ENCODE measurements at places on chromosomes 1 and 21.

GRCh38 chr1:34884961-34885360 is 25.4 kb upstream of the SMIM12 start:
- DNase-seq = no peak

DNA sequence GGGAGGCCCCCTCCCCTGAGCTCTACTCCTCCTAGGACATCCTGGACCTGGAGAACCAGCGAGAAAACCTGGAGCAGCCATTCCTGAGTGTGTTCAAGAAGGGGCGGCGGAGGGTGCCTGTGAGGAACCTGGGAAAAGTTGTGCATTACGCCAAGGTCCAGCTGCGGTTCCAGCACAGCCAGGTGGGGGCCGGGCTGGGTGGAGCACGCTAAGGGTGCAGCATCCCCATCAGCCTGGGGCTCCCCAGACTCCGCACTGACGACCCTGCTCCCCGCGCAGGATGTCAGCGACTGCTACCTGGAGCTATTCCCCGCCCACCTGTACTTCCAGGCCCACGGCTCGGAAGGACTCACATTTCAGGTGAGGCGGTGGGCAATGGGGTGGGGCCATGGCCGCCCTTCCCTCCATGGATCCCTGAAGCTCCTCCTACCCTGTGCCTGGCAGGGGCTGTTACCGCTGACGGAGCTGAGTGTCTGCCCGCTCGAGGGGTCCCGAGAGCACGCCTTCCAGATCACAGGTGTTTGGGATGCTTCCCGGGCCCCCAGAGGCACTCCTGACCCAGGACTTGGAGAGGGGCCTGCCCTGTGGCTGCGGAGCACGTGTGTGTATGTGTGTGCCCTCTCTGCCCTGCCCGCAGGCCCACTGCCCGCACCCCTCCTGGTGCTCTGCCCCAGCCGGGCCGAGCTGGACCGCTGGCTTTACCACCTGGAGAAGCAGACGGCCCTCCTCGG is 4.1 kb downstream of the PLEKHN1 start:
- DNase-seq = no peak

- no peak for DNase-seq
These were observed 3.5 kb downstream of the ERVH48-1 start for GRCh38 chr21:42921927-42922326.

GRCh38 chr1:245370905-245371581 is 216.3 kb downstream of the KIF26B start:
- DNase-seq = no peak

GRCh38 chr1:154186177-154186576 is 5.7 kb downstream of the TPM3 start:
- DNase-seq = no peak

GRCh38 chr1:94009304-94009703 is 100.1 kb upstream of the GCLM start:
- no peak for DNase-seq

- DNase-seq = no peak
These were observed 47.0 kb upstream of the BACE2 start for GRCh38 chr21:41120997-41121396.

DNA sequence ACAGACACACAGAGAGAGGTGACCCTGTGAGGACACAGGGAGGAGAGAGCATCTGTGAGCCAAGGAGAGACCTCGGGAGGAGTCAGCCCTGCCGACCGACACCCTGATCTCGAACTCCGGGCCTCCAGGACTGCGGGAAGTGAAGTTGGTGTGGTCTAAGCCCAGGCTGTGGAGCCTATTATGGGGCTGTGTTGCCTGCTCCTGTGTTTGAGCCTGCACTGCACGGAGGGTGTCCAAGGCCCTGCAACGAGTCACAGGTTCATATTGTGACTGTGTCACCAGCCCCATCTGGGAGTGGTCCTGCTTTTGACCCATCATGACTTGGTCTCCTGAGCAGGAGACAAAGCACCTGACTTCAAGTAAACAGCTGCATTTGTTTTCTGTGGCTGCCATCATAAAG is 186.0 kb upstream of the AJAP1 start:
- no peak for DNase-seq

DNA sequence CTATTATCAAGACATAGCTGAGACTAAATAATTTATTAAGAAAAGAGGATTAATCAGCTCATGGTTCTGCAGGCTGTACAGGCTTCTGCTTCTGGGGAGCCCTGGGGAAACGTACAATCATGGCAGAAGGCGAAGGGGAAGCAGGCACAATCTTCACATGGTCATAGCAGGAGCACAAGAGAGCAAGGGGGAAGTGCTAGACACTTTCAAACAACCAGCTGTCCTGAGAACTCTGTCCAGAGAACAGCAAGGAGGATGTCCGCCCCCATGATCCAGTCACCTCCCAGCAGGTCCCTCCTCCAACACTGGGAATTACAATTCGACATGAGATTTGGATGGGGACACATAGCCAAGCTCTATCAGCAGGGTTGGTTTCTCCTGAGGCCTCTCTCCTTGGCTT is 10.3 kb upstream of the SLC45A1 start:
- no peak for DNase-seq

DNA sequence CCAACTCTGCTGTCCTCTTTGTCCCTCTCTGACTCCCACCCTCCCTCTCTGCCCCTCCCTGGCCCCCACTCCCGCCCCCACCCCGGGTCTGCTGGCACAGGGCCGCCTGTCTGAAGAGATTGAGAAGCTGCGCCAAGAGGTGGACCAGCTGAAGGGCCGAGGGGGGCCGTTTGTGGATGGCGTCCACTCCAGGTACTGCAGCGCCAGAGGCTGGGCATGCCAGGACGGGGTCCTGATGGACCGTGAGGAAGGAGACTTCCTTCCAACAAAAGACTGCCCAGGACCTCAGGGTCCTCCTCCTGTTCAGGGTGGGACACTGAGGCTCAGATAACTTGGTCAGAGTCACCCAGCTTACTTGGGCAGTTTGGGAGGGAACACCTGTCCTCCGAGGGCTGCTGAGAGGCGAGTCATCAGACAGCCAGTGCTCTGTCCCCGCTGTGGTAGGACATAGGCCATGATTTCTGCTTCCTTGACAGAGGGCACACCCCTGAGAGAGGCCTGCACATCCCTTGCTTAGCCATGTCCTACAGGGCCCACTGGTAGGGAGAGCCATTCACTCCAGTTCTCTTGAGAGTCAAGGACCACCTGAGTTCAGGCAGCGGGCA is 23.4 kb downstream of the PPFIA4 start:
- DNase-seq = no peak

- no peak for DNase-seq
These were observed 45.1 kb upstream of the ADAM30 start for GRCh38 chr1:119941392-119941791.

DNA sequence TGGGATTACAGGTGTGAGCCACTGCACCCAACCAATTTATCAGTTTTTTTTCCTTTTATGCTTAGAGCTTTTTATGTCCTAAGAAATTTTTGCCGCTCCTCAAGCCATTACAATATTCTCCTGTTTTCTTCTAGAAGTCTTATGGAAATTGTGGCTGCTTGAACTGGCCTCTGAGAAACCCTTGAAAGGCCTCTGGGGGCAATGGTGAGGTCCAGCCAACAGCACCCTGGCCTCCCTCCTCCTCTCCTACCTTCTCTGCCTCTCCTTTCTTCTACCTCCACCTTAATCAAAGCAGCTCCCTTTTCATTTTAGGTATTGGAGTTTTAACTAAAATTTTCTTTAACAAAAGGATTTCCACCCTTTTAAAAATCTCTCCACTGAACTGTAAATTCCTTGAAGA is 24.5 kb upstream of the RGS16 start:
- no peak for DNase-seq

DNA sequence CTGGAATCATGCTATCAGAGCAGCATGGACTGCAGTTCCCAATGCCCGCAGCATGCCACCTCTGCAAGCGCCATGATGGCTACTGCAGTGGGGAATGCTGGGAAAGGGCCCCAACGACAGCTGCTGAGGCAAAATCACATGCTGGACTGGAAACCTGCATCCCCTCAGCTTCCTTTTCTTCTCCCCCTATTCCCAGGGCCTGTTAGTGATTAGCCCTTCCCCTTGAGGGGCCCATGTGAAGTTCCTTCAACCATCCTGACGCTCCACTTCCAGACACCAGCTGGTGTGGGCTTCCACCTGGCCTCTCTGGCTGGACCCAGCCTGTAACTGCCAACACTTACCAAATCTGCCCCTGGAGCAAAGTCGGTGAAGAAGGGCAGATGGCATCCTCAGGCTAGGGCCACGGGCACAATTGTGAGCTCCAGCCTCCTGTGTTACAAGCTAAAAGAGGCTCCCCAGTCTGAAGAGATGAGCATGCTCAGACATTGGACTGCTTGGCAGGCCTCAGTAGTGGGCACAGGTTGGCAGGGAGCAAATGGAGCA is 22.1 kb upstream of the SDC3 start:
- DNase-seq = no peak

GRCh38 chr1:228984646-228985631 is 249.7 kb downstream of the RHOU start:
- DNase-seq = no peak

- DNase-seq = no peak
These were observed 16.0 kb upstream of the OVAAL start for GRCh38 chr1:180542838-180543145.

DNA sequence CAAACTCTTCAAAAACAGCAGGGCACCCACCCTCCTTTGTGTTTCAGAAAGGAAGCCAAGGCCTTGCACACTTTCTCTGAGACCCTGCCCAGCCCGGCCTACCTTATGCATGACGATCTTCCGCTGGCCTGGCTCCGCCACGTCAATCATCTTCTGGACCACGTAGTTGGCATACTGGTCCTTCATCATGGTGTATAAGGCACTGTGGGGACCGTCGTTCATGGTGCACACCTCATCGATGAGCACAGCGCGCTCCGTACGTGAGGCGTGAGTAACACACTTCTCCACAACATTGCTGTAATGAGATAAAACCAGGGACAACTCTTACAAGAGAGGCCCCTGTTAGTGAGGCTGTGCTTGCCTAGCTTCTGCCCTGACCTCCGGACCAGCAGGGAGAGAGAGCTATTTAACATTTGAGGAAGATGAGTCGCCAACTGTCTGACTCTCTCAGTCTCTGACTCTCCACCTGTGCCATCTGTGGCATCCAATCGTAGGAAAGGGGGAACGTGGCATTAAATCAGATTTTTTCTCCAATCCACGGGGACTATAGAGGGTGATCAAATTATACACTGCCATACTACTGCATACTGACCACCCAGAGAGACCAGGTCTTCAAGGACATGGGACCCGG is 28.1 kb upstream of the SDC3 start:
- no peak for DNase-seq

GRCh38 chr21:35529171-35529863 is 480.2 kb upstream of the RUNX1 start:
- no peak for DNase-seq

- DNase-seq = no peak
These were observed 156.0 kb downstream of the NFIA start for GRCh38 chr1:61238359-61238665.

- peak; percentile 37 for DNase-seq
These were observed 113.0 kb upstream of the SLC25A33 start for GRCh38 chr1:9426291-9426711.

DNA sequence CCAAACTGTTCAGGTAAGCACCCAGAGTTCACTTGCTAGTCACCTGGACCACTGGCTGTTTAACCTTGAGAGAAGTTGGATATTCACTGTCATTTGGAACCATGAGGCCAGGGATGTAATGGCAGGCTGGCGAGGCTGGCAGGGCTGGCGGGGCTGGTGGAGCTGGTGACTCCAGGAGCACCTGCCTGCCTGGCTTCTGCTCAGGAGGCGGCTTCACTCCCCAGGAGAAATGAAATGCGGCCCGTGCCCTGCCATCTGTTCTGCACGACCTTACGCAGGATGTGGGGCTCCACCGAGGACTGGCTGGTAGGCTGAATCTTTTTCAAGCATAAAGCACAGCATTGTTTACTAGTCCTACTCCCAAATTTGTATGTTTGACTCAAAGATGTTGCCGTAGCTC is 22.7 kb upstream of the MX1 start:
- DNase-seq = no peak

Measured in esophagus squamous epithelium (tissue), 5 donors.